ENCODE measurements at places on chromosomes 16 and 17.

DNA sequence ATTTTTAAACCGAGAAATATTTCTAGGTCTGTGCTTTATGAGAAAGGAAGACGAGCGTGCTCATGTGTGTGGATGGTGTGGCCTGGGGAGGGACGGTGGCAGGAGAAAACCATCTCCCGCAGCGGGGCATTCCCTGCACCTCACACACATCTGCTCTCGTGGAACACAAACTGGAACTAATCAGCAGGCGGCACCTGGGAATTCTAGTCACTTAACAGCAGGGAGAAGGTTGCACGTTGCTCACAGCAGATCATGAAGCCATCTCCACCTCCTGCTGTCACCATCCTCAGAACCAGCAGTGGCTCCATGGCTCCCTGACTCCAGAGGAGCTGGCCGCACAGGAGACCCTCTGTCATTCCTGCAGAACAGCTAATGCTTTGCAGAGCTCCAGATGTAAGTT lies 35.2 kb downstream of the ADCY9 start:
- no peak for DNase-seq

GRCh38 chr17:39631403-39631802 lies 4.7 kb downstream of the PPP1R1B start:
- no peak for DNase-seq

DNA sequence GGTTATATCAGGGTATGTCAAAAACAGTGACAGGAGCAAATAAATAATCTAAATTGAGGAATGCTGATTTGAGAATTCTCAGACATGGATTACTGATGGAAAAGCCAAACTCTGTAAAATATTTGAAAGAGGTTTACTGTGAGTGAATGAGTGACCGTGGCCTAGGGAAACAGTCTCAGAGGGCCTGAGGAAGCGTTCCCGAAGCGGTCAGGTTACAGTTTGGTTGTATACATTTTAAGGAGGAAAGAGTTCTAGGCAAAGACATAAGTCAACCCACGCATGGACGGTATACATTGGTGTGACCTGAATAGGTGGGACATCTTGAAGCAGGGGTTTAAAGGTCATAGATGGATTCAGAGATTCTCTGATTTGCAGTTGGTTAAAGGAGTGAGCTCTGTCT lies 771.7 kb downstream of the KCNJ18 start:
- DNase-seq: no peak

- no peak for DNase-seq
These were observed 52.0 kb upstream of the DLX4 start for GRCh38 chr17:49916854-49917515.

DNA sequence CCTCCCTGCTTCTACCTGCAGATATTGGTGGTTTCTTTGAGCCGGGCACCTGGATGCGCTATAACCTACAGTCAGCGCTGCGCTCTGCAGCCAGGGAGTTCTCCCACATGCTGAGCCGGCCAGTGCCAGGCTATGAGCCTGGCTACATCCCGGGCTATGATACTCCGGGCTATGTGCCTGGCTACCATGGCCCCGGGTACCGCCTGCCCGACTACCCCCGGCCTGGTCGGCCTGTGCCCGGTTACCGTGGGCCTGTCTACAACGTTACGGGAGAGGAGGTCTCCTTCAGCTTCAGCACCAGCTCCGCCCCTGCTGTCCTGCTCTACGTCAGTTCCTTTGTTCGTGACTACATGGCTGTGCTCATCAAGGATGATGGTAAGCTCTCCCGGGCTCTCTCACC lies 13.2 kb downstream of the CNTNAP1 start:
- DNase-seq: no peak

DNA sequence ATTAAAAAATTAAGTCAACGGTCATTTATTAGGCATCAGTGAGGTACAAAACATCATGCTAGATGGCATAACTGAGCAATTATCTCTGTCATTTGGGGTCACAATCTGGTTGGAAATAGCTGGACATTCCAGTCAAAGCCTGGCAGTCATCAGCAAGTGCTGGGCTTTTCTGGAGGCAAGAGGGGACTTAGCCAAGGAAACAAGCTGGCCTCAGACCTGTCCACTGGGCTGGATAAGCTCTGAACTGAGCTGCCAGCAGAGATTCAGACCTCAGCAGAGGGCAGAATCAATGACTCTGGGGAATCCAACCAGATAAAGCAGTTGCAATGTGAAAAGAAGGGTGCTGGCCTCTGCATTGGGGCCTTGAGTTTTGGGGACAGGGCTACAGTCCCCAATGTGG lies 161.9 kb upstream of the NOL11 start:
- DNase-seq: no peak

All from HCT116 (cell line).